ENCODE measurements at places on chromosomes 11 and 22.

DNA sequence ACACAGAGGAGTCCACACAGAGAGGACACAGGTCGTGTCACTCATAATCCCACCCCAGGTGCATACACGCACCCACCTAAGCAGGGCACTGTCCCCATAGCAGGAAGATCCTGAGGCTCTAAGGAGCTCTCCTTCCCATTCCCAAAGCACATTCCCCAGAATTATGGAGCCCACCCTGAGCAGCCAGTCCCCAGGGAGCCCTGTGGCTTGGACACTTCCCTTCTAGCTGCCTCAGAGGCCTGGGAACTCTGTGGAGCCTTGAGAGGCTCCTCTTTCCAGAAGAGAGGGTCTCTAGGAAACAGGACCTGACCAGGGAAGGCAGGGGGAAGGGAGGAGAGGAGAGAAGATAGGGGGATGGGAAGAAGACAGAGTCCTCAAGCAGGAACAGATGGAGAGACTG, 29.8 kb downstream of the ARHGEF17 start:
- no peak for DNase-seq

DNA sequence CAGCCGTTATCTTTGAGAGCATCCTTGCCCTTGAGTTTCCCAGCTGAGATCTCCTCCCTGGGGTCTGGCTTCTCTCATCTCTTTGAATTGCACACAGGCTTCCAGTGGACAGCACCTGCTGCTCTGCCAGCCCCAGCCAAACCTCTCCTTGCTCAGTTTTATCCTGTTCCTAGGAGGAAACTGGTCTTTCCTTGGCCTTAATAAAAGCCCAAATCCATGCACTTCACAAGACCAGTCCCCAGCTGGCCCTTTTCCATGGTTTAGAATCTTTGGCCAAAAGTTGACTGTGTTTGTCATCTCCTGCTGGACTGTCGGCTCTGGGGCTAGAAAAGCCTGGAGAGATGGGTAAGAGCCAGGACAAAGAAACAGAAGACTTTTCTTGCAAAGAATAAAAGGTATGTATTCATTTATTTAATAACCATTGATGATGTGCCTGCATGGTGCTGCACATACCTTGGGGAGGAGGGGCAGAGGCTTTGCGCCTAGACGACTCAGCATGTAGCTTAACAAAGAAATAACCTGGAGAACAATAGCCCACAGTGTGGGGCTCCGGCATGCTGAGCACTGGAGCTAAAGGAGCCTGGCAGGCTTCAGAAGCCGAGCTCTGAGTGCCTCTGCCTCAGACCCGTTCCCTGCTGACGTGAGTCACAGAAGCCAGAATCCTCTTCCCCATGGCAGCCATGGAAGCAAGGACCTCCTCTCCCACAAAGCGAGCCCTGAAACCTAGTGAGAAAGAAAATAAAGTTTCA, 319.3 kb upstream of the B3GAT1 start:
- DNase-seq, result no peak

GRCh38 chr11:5297721-5298323, 3.9 kb downstream of the OR51B4 start:
- DNase-seq, result no peak

DNA sequence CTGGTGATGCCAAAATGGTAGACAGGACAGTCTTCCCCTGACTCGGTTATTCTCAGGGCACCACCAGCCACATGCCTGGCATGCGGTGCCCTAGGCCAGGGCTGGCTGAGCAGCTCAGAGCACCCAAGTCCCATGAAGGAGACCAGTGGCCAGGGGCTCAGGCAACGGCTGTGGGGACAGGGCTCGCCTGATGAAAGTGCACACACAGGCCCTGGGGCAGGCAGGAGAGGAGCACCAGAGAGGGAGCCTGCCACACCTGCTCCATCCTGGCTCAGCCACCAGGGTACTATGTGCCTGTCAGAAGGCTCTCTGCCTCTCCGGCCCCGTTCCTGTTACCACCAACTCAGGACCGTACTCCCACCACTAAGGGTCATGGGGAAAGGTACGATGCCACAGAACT, 12.1 kb downstream of the ELFN2 start:
- no peak for DNase-seq

- no peak for DNase-seq
Measured at GRCh38 chr11:2805388-2806056, 80.1 kb downstream of the CDKN1C start.

- DNase-seq, result no peak
Measured at GRCh38 chr11:38593649-38594048, 1995.6 kb upstream of the RAG2 start.

DNA sequence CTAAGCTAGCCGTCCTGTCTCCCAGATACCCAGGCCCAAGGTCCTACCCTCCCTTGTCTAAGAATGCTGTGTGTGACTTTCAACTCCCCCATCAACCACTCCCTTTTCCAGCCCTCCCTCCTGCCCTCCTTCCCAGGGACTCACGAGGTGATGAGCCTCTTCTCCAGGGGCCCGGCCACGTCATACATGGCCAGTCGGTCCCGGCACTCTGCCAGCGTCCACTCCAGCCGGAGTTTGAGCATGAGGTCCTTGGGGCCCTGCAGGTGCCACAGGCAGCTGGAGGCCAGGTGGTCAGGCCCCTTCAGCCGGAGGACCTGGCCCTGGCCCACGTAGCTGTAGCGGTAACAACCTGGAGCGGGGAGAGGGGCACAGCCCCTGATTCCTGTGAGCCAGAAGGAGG, 20.1 kb downstream of the TMPRSS6 start:
- DNase-seq, result no peak

DNA sequence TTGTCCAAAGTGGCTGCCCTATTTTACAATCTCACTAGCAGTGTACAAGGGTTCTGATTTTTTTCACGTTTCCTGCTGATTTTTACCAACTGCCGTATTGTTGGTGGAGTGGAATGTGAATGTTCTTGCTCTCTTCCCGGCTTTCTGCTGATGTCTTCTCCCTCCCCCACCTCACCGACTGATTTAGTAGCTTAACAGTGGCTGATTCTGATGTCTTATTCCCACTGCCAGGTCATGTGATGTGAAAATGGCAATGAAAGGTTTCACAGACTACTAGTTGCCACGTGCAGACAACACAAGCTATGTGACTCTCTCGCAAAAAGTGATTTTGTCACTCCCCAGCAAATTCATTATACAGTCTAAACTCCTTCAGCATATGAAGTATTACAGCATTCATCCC, 17.3 kb upstream of the NEU3 start:
- no peak for DNase-seq

Data from OCI-LY7 (cell line).